Foreskin keratinocyte (primary cell): ENCODE measurements at places on chromosomes 3 and 15. TPM values are rescaled to one million over a fixed set of nuclear protein-coding genes. Genes with fewer than 3 reads are reported as not detected.

C3orf70 gene
- under 0.01 TPM in 1 of 2 replicates, not detected in the other for total RNA-seq

HYAL3 gene
- 8.3 and 8.4 TPM in 2 replicates for total RNA-seq

SLC28A1 gene
- not detected in 2 replicates for total RNA-seq

ERICH6 gene
- total RNA-seq = not detected in 2 replicates

KCNAB1 gene
- 0.49 and 0.51 TPM in 2 replicates for total RNA-seq

IL17RD gene
- 1.7 and 1.9 TPM in 2 replicates for total RNA-seq

TYRO3 gene
- total RNA-seq = 16.0 and 16.3 TPM in 2 replicates

CHRM5 gene
- total RNA-seq = not detected in 2 replicates
